ENCODE measurements at places on chromosomes 5 and 9. TPM values are rescaled to one million over a fixed set of nuclear protein-coding genes. Genes with fewer than 3 reads are reported as not detected.

TOR1B gene
- 43.3 TPM for total RNA-seq

SLC12A7 gene
- 31.1 TPM for total RNA-seq

HMCN2 gene
- total RNA-seq: 6.0 TPM

FPGS gene
- total RNA-seq: 45.4 TPM

ANKH gene
- total RNA-seq: 50.7 TPM

ATP6V1G1 gene
- total RNA-seq: 250 TPM

SPINK1 gene
- total RNA-seq: not detected

DRD1 gene
- total RNA-seq: 6.8 TPM

TRUB2 gene
- total RNA-seq: 10.4 TPM
